ENCODE measurements at places on chromosomes 7 and 10. TPM values are rescaled to one million over a fixed set of nuclear protein-coding genes. Genes with fewer than 3 reads are reported as not detected.

DNA sequence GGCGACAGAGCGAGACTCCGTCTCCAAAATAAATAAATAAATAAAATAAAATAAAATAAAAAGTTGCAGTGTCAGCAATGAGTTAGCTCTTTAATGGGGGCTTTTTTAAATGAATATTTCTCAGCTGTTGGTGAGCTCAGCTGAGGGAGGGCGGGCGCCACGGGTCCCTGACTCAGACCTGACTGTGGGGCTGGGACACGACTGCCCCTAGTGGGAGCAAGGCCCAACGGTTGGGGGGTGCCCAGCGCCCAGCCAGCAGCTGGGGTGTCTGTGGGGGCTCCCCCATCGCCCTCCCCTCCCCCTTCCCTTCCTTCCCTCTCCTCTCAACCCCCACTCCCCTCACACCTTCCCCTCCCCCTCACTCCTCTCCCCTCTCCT lies 46.6 kb downstream of the PWWP2B start:
- H3K27ac ChIP-seq, result no peak overlapping the region
- peaks cover 39% of the 10 kb centered on the region for H3K4me1 ChIP-seq
- H3K27me3 ChIP-seq, result no peaks in the 10 kb centered on the region
- peak; percentile 61 for DNase-seq
- no peak overlapping the region for H3K4me3 ChIP-seq

DNA sequence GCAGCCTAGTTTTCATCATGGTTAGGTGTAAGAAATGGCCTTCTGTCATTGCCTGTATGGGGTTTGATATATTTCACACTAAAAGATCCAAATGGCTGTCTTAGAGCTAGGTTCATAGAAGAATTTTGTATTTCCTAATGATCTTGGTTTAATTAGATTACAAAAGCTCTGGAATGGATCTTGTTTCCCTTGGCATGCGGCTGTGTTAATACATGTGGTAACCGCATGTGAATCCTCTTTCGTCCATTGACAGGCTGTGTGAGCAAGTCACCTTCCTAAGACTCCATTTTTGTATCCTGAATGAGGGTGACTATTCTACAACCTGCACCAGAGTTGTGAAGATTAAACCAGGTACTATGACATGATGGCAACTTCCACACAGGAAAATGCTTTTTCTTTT lies 12.4 kb upstream of the FZD1 start:
- no peaks in the 10 kb centered on the region for H3K27me3 ChIP-seq
- no peak overlapping the region for H3K27ac ChIP-seq
- no peak overlapping the region for H3K4me3 ChIP-seq
- no peaks in the 10 kb centered on the region for H3K36me3 ChIP-seq

SYT15 gene
- 0.95 TPM for total RNA-seq

DNA sequence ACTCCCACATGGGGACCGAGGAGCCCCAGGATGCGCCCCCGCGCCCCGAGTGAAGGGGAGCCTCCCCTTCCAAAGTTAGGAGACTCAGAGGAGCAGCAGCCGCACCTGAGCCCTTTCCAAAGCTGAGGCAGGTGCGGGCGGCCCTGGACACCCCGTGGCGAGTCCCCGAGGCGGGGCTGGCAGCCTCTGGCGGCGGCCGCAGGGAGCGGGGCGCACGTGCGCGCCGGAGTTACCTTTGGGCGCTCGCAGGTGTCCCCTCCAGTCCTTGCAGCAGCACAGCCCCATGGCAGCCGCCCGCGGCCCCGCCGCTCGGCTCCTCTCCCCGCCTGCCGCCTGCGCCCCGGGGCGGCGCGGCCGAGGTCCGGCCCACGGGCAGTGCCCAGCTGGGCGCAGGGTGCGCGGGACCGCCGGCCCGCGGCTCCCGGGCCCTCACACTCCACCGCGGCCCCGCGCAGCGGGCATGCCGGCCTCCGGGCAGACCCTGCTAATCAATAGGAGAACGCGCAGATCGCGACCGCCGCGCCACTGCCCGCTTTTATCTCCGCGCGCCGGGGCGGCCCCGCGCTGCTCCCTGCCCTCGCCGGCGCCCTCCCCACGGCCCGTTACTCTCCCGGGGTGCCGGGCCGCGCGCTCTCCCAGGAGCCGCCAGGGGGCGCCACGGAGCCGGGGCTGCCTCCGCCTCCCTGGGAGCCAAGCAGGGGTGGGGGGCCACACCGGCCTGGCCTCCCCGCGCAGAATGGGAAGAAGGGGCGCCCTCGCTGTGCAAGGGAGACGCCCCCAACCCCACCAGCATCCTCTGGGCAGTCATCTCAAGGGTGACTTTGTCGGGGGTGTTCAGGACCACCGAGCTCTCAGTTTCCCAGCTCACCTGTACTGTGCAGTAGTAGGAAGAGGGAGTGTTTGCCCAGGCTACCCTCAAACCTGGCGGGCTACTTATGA lies 80.8 kb downstream of the ARHGAP22 start:
- H3K36me3 ChIP-seq, result no peaks in the 10 kb centered on the region
- no peak overlapping the region for H3K27ac ChIP-seq
- peaks cover 5% of the 10 kb centered on the region for H3K4me1 ChIP-seq
- no peak for DNase-seq

CFAP69 gene
- not detected for total RNA-seq

- H3K36me3 ChIP-seq, result no peaks in the 10 kb centered on the region
- H3K4me1 ChIP-seq, result no peaks in the 10 kb centered on the region
- H3K4me3 ChIP-seq, result no peak overlapping the region
Observed at GRCh38 chr7:8499128-8499527, 65.7 kb downstream of the NXPH1 start.

DNA sequence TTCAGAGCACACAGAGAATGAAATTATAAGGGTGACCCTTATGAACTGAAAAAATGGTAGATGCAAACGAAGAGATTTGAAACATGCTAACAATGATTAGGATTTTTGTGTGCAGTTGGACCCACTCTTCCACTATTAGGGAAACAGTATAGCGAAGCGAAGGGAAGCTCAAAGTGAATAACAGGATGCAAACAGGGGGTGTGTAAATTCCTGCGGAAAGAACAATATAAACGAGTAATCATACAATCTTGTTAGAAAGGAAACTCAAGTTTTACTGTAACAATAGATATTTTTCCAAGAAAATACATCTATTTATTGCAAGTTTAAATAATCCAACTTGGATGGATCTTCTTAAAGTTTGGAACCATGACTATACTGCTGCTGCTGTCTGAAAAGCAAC lies 14.7 kb downstream of the AHR start:
- H3K27ac ChIP-seq, result no peak overlapping the region
- H3K36me3 ChIP-seq, result peaks cover 32% of the 10 kb centered on the region
- no peak overlapping the region for H3K4me3 ChIP-seq
- peaks cover 8% of the 10 kb centered on the region for H3K4me1 ChIP-seq

DNA sequence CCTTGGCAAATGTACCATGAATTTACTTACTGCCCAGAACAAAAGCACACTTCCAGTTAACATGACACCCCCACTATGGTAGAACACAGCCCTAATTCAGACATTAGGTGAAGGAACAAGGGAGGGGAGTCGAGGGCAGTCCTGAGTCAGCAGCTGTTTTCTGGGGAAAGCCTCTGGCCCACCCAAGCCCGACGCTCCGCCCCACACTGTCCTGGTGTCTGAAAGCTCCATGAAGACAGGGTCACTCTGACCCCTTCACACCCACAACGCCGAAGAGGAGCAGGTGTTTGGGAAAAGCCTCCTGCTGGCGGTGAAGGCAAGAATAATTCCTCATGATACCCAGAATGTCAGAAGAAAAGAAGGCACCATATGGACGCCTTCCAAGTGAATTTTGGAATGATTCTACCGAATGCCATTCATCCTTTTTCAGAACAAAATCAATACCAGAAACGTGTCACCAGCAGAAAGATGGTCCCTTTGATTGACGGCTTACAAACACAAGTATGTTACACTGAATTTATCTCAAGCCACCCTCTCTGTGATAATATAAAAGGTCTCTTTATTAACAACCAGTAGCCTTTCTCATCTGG lies 172.1 kb downstream of the DIP2C start:
- H3K36me3 ChIP-seq, result no peaks in the 10 kb centered on the region
- DNase-seq, result no peak
- peaks cover 5% of the 10 kb centered on the region for H3K4me1 ChIP-seq
- peaks cover 12% of the 10 kb centered on the region for H3K27me3 ChIP-seq
- H3K27ac ChIP-seq, result no peak overlapping the region
- H3K4me3 ChIP-seq, result no peak overlapping the region

DNA sequence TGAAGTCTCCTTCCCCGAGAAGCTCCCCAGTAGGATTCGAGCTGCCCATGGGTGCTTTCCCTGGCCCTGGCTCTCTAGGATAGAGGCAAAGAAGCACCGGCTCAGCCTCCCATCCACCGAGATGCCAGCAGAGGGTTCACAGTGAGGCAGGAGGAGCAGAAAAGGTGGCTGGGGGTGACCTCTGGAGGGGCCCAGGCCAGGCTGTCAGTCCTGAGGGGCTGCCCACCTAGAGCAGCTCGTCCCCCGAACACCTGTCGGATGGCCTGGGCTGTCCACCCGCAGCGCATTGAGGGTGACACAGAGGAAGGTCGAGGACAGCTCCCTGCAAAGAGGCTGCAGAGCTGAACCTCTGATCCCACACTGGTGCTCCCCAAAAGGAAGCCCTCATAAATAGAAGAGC lies 167.2 kb upstream of the PPP2R2D start:
- no peak for DNase-seq
- H3K4me3 ChIP-seq, result no peak overlapping the region
- H3K4me1 ChIP-seq, result no peaks in the 10 kb centered on the region

DNA sequence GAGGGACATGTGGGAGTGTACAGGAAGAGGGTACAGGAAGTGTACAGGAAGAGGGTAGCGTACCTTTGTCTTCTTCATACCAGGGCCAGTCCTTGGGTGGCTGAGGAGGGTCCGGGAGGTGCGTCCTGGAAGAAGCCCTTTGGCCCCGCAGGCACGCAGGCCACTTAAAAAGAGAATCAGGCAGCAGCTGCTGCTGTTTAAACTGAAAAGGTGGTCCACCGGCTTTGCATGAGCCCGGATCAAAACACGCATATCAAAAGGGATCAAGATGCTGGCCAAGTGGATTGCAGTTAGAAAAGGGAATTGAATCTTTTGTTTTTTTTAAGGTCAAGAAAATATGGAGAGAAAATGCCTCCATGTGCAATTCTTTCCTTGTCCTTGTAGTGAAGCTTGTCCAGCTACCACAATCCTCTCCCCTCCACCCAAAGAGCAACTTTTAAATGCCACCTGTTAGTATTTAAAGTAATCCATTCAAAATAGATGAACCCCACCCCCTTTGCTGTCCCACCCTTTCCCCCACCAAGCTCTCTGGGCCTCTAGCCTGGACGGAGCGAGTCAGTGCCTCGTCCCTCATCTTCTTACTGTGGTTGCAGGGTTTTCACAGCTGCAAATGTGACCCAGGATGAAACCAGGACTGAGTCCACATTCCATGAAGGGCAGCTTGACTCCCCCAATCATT lies 142.8 kb downstream of the GLCCI1 start:
- no peaks in the 10 kb centered on the region for H3K27me3 ChIP-seq
- no peak for DNase-seq
- H3K4me1 ChIP-seq, result peaks cover 29% of the 10 kb centered on the region
- no peak overlapping the region for H3K4me3 ChIP-seq
- no peak overlapping the region for H3K27ac ChIP-seq
- peaks cover 9% of the 10 kb centered on the region for H3K36me3 ChIP-seq

COBL gene
- not detected for total RNA-seq

JAKMIP3 gene
- 0.90 TPM for total RNA-seq
